Adrenal gland (tissue), 19 donors: ENCODE measurements at places on chromosomes 3 and 15. TPM values are rescaled to one million over a fixed set of nuclear protein-coding genes. Genes with fewer than 3 reads are reported as not detected.

CRYGS gene
- total RNA-seq: 2.4 TPM

RTP4 gene
- total RNA-seq: 1.4 TPM

RAMAC gene
- 80.0 TPM for total RNA-seq

SLITRK3 gene
- total RNA-seq: not detected
